ENCODE measurements at places on chromosomes 13 and 19.

GRCh38 chr19:2548966-2549365, 73.0 kb downstream of the GADD45B start:
- no peak for DNase-seq

DNA sequence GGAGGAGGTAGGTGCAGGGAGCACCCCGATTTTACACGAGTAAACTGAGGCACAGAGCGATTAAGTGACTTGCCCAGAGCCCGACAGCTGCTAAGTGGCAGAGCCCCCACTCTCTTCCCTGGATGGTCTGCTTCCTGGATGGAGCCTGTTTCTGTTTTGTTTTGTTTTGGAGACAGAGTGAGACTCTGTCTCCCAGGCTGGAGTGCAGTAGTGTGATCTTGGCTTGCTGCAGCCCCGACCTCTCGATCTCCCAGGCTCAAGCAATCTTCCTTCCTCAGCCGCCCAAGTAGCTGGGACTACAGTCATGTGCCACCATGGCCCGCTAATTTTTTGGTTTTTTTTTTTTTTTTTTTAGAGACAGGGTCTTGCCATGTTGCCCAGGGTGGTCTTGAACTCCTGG, 17.3 kb downstream of the BICRA start:
- DNase-seq, result no peak

GRCh38 chr13:83057119-83057518, 825.2 kb downstream of the SLITRK1 start:
- DNase-seq, result no peak

- DNase-seq, result no peak
These were observed 62.8 kb downstream of the RGCC start for GRCh38 chr13:41520016-41520659.

DNA sequence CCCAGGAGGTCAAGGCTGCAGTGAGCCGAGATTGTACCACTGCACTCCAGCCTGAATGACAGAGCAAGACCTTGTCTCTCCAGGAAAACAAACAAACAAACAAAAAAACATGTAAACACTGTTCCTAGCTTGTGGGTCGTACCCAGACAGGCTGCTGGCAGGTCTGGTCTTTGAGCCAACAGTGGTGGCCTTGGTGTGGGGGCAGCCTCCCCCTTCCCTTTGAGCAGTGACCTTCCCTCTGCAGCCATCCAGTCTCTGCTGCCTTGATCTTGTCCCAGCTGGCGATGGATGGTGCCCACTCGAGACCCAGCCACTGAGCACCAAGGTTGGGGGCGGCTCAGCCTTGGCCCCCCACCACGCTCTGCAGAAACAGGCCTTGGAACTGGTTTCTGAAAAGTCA, 143.3 kb downstream of the KDM4B start:
- DNase-seq, result no peak
